Prostate gland (tissue), 2 donors: ENCODE measurements at places on chromosomes 7 and 10. TPM values are rescaled to one million over a fixed set of nuclear protein-coding genes. Genes with fewer than 3 reads are reported as not detected.

GRCh38 chr7:979886-980571 lies 3.0 kb upstream of the CYP2W1 start:
- H3K36me3 ChIP-seq, result no peaks in the 10 kb centered on the region
- no peak overlapping the region for H3K27ac ChIP-seq
- DNase-seq, result no peak

- no peak overlapping the region for H3K27ac ChIP-seq
- no peak for DNase-seq
- no peak overlapping the region for H3K4me3 ChIP-seq
Measured at GRCh38 chr10:50511492-50512213, 112.1 kb downstream of the SGMS1 start.

COL13A1 gene
- 3.0 TPM for total RNA-seq

- no peaks in the 10 kb centered on the region for H3K27me3 ChIP-seq
- no peaks in the 10 kb centered on the region for H3K36me3 ChIP-seq
- DNase-seq, result no peak
Measured at GRCh38 chr7:84042110-84042539, 152.5 kb downstream of the SEMA3A start.

IL6 gene
- not detected for total RNA-seq

SEMA3A gene
- total RNA-seq, result 1.9 TPM

DNA sequence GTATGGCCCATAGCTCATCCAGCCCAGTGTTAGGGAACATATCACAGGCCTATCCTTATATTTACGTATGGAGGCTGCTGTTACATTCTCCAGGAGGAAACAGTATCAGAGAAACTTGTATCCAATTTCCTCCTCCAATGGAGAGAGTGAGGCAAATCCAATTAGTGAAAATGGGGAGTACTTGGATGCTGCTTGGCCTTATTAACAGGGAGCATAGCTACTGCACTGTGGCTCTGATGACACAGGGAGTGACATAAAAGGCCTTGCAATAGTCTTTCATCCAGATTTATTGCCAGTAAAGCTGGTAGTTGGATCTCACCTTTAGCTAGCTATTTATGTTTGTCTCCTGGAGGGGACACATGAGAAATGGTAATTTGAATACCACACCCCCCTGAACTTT lies 313.2 kb upstream of the MTPN start:
- no peak for DNase-seq
- no peak overlapping the region for H3K27ac ChIP-seq
- no peaks in the 10 kb centered on the region for H3K27me3 ChIP-seq
- H3K4me1 ChIP-seq, result no peaks in the 10 kb centered on the region

DNA sequence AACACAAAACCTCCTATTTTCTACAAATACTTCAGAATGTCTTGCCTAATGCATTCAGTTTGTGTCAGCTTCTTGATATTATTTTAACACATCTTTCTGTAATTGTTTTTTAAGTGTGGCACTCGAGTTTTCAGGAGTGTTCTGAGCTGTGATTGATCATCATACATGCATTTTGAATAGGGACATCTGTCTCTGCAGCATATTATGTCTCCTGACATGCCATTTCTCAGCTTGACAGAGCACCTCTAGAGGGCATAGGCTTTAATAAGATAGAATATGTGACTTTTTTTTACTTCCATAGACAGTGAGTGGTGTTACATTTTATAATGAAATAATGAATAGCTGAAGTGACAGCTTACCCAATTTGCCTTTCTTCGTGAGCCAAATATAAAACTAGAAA lies 219.2 kb upstream of the HDAC9 start:
- H3K27me3 ChIP-seq, result no peaks in the 10 kb centered on the region
- DNase-seq, result no peak
- no peaks in the 10 kb centered on the region for H3K4me1 ChIP-seq
- H3K36me3 ChIP-seq, result no peaks in the 10 kb centered on the region
- H3K27ac ChIP-seq, result no peak overlapping the region

DNA sequence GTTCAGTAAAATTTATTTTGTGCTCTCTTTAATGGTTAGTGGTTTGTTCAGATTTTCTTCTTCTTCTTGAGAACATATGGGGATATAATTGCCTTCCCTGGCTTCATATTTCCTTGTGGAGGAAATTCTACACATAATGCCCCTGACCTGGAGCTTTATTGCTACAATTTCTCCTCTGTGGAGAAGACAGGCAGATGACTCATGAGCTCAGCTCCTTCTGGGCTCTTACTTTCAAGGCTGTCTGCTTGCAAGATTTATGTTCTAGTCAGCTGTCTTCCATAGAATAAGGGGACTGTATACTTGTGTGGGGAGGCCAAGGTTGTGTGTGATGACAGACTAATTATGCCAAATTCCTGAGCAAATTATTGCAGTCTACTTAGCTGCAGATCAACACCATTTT lies 1.6 kb downstream of the LRRD1 start:
- H3K4me1 ChIP-seq, result no peaks in the 10 kb centered on the region
- H3K36me3 ChIP-seq, result no peaks in the 10 kb centered on the region
- H3K27ac ChIP-seq, result no peak overlapping the region
- no peak overlapping the region for H3K4me3 ChIP-seq
- no peaks in the 10 kb centered on the region for H3K27me3 ChIP-seq

- H3K27me3 ChIP-seq, result no peaks in the 10 kb centered on the region
- H3K4me3 ChIP-seq, result no peak overlapping the region
Measured at GRCh38 chr7:116777651-116778281, 84.6 kb upstream of the CAPZA2 start.

- no peak overlapping the region for H3K27ac ChIP-seq
- no peaks in the 10 kb centered on the region for H3K27me3 ChIP-seq
- no peak for DNase-seq
- no peaks in the 10 kb centered on the region for H3K4me1 ChIP-seq
- H3K36me3 ChIP-seq, result no peaks in the 10 kb centered on the region
- H3K4me3 ChIP-seq, result no peak overlapping the region
Measured at GRCh38 chr10:98168147-98168546, 33.7 kb downstream of the R3HCC1L start.

ABCB4 gene
- total RNA-seq, result 1.1 TPM

GRCh38 chr7:101420436-101420835 lies 57.8 kb downstream of the COL26A1 start:
- H3K27me3 ChIP-seq, result no peaks in the 10 kb centered on the region
- no peak overlapping the region for H3K27ac ChIP-seq

DNA sequence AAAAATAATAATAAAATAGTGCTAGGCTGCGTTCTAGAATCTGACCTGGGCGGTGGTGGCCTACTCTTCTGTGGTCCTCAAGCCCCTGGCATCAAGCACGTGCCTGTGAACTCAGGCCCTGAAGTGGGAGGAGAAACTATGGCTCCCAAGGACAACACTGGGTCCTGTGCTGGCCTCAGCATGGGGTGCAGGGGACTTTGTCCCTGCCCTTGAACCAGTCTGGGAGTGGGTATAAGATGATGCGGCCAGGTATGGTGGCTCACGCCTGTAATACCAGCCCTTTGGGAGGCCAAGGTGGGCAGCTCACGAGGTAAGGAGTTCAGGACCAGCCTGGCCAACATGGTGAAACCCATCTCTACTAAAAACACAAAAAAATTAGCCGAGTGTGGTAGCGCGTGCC lies 5.5 kb downstream of the ZP3 start:
- no peaks in the 10 kb centered on the region for H3K36me3 ChIP-seq
- H3K27me3 ChIP-seq, result no peaks in the 10 kb centered on the region
- H3K4me3 ChIP-seq, result no peak overlapping the region

DNA sequence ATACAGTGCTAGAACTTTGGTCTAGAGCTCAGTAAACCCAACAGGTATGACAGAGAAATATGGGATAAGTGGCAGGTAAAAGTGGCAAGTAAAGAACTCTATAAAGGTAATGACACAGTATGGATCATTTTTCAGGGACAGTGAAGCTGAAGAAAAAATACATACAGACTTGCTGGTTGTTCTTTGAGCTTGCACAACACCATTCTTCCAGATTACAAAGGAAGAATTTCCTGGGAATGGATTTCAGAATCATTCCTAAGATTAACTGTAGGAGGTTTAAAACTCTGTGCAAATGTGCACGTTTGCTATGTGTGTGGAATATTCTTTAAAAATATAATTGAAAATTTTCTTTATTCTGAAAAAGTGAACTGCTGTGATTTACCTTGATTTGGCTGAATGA lies 36.0 kb downstream of the PHF14 start:
- H3K4me3 ChIP-seq, result no peak overlapping the region
- no peaks in the 10 kb centered on the region for H3K4me1 ChIP-seq
- H3K36me3 ChIP-seq, result no peaks in the 10 kb centered on the region
- no peaks in the 10 kb centered on the region for H3K27me3 ChIP-seq

DNA sequence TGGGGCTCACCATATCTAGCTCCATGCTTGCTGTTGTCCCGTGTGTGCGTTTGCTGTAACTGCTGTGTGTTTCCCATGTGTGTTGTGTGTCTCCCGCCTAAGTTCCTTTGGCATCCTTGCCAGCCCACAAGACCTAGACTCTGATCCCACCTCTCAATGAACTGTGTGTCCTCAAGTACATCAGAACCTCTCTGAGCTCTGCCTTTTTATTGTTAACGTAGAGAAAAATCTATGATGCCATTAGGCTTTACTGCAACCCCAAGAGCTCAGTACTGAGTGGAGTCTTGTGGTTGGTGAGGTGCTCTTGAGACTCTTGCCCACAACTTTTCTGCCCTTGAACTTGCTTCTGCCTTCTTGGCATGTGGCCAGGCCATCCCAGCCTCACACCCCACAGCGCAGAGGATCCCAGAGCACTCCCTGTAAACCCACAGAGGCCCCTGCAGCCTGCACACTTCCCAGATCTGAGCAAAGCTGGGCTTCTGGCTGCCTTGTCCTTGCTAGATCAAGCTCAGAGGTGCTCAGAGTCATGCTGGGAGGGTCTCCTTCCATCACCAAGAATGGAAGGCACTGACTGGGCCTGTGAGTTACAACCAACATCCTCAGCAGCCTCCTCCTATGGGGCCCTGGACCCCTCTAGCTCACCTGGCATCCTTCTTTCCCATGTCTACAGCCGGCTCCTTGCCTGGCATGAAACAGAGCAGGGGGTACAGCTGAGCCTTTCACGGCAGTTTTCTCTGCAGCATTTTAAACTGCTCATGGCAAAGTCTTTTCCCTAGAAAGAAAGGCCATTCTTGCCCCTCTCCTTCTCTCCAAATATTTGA lies 643.4 kb downstream of the ACTR3B start:
- H3K27ac ChIP-seq, result no peak overlapping the region
- no peaks in the 10 kb centered on the region for H3K4me1 ChIP-seq
- no peak overlapping the region for H3K4me3 ChIP-seq
- no peak for DNase-seq
- no peaks in the 10 kb centered on the region for H3K27me3 ChIP-seq

VKORC1L1 gene
- 17.3 TPM for total RNA-seq

MACROH2A2 gene
- total RNA-seq, result 23.1 TPM

GBX1 gene
- not detected for total RNA-seq

DNA sequence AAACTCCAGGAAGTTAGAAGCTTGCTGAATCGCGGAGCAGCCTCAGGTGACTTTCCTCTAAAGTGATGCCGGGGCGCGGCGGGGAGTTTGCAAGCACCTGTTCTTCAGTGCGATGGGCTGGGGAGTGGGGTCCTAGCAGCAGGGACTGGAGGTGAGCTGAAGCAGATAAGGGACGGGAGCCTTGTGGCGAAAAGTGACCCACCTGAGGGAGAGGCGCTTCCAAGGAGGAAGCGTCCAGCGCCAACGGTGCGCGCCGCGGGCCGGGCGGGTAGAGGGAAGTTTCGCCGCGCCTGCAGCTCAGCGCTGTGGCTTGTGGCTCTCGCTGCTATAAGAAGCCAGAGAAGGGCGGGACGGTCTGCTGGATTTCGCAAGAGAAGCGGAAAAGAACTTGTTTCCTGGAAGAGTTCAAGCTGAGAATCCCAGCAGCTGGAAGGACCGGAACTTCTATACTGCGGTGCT lies at the start of gene STEAP4:
Gene STEAP4, minus strand, starts transcription at position 305 of the 459 bp plus-strand sequence. CDS start 22,625 bp downstream, outside the sequence.
- H3K4me3 ChIP-seq, result peak within 1 kb of the TSS; percentile 53
- H3K36me3 ChIP-seq, result no peaks in the 10 kb centered on the region
- peak within 1 kb of the TSS; percentile 81 for H3K27ac ChIP-seq

DNA sequence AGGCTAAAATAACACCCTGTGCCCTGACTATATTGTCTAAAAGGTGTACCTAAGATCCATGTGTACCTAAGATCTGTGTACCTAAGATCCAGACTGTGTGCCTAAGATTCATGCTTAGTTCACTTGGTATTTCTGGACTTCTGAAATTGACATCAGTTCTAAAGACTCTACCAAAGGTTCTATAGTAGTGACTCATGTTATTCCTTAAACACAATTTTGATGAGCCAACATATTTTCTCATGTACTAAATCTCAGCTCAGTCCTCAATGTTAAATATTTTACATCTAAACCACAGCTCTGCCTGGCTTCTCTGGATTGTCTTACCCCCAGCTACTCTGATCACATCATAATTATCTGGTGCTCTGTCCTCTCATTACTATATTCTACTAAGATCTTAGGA lies 802.3 kb upstream of the SORCS1 start:
- H3K4me3 ChIP-seq, result no peak overlapping the region
- H3K36me3 ChIP-seq, result no peaks in the 10 kb centered on the region
- H3K27me3 ChIP-seq, result no peaks in the 10 kb centered on the region
- no peak overlapping the region for H3K27ac ChIP-seq

DNA sequence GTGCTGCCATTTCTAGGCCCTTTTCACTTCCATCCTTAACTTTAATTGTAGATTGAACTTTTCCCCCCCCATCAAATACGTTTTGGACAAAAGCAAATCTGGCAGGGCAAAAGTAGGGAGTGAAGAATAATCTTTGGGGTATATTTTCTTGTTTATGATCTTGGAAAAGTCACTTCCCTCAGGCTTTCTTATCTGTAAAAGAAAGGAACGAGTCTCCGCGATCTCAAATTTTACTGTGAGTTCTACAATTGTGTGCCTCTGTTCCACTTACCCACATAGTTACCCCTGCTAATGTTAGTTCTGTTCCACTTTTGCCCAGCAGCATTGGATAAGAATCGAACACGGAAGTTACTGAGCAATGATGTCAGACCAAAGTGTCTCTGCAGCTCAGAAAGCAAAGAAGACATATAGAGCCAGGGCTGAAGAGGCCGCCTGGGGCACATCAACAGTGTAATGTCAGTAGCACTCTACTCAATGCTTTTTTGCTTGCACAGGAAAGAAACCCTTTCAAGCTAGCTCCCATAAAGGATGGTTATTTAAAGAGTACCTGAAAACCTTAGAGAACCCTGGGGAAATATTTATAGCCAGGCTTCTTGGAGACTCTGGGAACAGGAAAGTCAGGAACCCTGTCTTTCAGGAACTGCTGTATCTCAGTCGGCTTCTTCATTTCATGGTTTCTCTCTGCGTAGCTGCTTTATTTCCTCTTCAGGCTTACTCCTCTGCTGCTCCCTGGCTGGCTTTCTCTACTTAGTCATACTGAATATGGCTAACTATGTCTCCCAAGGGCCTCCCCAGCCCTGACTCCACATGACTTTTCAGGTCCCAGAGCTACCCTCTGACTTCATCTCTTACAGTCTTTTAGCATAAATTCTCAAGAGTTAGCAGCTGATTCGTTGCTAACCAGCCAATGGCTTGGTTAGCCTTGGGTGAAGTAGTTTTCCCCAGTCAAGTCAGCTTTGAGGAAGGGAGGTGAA lies 123.7 kb upstream of the FAM3C start:
- DNase-seq, result no peak
- H3K27me3 ChIP-seq, result no peaks in the 10 kb centered on the region
- H3K27ac ChIP-seq, result no peak overlapping the region
- H3K4me3 ChIP-seq, result no peak overlapping the region
- H3K4me1 ChIP-seq, result no peaks in the 10 kb centered on the region

- H3K36me3 ChIP-seq, result no peaks in the 10 kb centered on the region
- DNase-seq, result no peak
- no peaks in the 10 kb centered on the region for H3K4me1 ChIP-seq
- H3K4me3 ChIP-seq, result no peak overlapping the region
Measured at GRCh38 chr7:37341033-37341630, 107.5 kb downstream of the ELMO1 start.
